ENCODE measurements at places on chromosomes 1 and 21.

DNA sequence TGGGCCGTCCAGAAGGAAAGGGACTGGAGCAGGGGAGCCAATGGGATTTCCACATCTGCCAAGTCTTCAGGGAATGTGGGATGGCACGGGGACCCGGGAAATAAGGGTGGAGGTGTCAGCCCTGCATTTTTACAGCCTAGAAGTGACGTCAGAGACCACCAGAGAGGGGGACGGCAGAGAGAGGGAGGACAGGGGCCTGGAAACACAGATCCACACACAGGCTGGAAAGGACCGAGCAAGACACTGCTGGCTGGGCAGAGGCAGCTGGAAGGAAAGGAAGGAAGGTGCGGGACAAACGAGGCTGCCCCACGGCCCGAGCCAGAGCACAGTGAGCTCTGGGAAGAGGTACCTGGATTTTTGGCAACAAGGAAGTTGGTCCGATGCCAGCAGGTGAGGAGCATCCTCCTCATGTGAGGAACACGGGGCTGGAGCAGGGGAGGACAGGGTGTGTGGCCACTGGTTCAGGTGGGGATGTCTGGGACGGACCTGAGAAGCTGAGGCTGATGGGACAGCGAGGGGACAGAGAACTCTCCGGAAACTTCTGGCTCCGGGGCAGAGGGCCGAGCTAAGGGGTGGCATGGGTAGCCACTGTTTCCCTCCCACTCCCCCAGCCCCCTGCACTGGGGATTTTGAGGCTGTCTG is 138.3 kb downstream of the PGBD5 start:
- no peak for DNase-seq

DNA sequence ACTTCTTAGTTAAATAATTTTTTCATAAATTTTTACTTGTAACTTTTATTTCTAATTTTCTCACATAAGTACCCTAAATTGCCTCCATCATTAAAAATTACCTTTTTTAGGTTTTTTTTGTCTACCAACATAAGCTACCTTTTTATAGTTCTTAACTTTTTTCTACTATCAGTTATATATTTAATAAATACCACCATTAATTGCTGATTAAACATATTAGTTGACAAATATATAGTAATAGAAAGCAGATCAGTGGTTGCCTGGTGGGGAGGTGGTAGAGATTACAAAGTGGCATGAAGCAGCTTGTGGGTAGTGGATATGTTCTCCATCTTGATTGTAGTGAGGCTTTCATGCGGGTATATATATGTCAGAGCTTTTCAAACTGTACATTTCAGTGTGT is 6.1 kb upstream of the SH3BP5L start:
- DNase-seq, result no peak

- no peak for DNase-seq
These were observed 349.6 kb downstream of the PTBP2 start for GRCh38 chr1:97071173-97071572.

DNA sequence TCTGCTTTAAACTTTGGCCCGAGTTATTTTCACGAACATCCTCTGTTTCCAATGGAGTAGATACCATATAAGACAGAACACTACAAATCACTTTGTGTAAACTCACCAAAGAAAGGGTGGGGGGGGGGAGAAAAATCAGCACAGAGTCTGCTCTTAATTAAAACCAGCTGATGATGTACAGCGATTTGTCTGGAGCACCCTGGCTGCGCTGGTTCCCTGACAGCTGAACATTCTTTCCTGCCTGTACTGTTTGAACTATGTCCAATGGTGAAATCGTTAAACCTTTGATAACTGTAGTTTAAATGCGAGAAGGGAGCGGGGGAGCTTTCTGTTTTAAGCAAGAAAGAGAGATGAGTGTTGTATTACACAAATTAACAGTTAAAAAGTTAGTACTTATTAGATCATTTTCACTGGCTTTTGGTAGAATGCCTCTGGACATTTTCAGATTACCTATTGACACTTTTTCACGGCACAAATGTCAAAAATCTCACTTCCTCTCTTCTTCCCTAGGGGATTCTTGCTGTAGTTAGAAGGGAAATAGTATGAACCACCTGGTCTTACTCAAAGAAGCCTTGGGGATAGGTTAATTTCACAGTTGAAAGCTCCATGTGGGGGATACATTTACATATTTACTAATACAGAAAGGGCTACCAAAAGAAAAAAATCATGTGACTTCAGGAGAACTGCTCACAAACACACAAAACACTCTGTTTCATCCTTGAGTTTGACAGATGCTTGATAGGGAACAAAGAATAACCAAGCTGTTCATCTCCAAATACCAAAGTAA is 140.2 kb upstream of the RUNX1 start:
- DNase-seq, result no peak

- no peak for DNase-seq
These were observed 56.8 kb upstream of the HTR1D start for GRCh38 chr1:23274134-23274505.

DNA sequence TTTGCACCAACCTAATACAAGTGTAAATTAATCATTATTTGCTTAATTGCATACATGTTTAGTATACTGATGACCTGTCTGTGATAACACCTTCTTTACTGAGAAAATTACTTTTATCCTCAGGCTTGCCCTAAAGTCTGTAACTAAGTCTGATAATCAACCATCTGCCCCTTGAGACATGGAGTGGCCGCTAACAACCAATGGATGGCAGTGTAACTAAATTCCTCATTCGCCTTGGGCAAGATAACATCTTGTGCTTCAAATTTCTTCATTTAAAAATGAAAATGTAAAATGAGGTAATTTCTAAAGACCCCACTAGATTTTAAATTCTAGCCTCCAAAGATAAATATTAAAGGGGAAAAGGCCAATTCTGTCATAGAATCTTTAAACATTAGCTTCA is 85.1 kb downstream of the ENAH start:
- DNase-seq, result no peak

- DNase-seq, result no peak
These were observed 12.0 kb upstream of the ADORA3 start for GRCh38 chr1:111515291-111516004.

Data from naive thymus-derived CD8-positive, alpha-beta T cell (primary cell).